ENCODE measurements at places on chromosomes 4 and X.

DNA sequence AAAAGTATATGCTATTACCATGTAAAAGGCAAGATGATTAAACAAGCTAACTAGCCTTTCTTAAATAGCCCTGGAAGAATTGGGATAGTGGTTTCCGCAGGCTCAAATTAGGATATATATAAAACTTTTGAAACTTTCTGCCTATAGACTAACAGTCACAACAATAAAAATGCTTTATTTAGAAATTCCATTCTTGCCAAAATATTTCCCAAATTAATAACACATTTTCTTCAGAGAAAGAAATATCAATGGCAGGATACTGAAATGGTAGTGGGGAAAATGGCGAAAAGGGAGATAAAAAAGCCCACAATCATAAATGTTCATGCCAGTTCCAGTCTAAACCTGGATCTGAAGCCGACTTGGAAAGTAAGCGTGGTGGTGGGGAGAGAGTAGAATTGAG is 56.0 kb downstream of the MAD2L1 start:
- DNase-seq, result no peak

DNA sequence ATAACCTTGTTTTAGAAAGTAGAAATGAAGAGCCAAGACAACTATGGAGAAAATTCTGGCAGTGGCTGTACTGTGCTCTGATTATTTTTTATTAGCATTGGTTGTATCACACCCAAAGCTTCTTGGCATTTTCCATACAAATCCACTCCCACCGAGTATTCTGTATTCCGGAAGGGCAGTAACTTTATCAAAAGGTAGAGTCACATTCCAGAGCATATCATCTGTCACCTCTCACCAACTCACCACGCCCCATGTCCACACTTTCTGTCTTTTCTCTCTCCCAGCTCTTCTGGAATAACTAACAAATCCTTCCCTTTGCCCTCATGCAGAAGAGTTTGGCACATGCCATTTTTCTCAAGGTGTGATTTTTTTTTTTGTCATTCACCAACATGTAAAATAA is 52.7 kb downstream of the CORIN start:
- no peak for DNase-seq

GRCh38 chrX:45274576-45274975 is 73.9 kb upstream of the DIPK2B start:
- DNase-seq, result no peak

- no peak for DNase-seq
Observed at GRCh38 chrX:95065151-95065550, 1391.1 kb downstream of the FAM133A start.

GRCh38 chr4:81988178-81988577 is 385.6 kb downstream of the HNRNPD start:
- no peak for DNase-seq

DNA sequence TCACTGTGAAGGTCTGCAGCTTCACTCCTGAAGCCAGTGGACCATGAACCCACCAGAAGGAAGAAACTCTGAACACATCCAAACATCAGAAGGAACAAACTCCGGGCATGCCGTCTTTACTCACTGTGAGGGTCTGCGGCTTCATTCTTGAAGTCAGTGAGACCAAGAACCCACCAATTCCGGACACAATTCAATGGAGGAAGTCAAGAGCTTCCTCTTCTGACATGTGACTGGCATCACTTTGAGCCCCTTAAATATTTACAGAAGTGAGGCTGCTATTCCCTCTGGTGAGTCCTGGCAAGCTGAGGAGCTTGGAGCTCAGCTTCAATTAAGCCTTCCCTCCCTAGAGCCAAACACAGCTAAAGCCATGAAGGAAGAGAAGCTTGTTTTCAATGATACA is 103.5 kb upstream of the SRD5A3 start:
- DNase-seq, result no peak

DNA sequence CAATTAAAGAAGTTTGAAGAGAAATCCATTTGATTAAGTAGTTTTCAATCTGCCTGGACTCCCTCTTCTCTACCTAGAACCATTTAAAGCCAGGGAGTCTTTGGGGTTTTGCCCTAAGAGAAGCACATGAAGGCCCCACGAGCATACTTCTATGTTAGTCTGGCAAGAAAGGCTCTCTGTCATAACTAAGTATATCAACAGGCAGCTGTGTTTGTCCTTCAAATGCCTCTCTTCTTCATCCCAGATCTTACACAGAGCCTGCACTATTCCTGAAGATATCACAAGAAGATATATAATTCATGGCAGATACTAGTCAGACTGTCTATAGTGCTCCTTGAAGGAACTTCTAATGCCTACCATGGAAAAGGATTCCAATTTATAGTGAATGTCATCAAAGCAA is 206.2 kb downstream of the PRDM5 start:
- no peak for DNase-seq

DNA sequence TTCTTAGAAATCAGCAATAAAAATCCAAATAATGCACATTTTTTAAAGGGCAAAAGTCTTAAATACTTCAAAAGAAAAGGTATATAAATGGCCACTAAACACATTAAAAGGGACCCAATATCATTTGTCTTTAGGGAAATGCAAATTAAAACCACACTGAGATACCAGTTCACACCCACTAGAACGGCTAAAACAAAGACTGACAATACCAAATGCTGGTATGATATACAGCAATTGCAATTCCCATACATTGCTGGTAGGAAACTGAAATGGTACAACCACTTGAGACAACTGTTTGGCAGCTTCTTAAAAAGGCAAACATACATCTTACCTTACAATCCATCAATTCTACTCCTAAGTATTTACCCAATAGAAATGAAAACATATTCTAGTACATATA is 33.7 kb downstream of the CAMK2D start:
- DNase-seq, result no peak

- DNase-seq, result no peak
Observed at GRCh38 chrX:152915541-152916241, 17.8 kb downstream of the ZNF185 start.

DNA sequence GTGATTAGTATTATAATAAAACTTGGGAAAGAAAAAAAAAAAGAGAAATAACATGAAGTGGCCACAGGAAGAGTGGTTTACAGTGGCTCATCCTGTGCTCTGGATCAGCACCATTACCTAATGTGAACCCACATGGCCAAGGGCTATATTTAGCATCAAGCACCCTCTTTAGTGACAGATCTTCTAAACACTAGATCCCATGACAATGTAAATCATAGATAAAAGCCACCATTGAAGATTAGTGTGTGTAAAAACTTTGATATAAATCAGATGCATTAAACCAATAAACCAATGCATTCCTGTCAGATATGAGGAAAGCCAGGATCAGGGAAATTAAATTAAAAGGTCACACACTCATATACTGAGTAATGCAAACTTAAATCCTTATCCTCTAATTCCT is 400.6 kb upstream of the MAGEB18 start:
- no peak for DNase-seq

DNA sequence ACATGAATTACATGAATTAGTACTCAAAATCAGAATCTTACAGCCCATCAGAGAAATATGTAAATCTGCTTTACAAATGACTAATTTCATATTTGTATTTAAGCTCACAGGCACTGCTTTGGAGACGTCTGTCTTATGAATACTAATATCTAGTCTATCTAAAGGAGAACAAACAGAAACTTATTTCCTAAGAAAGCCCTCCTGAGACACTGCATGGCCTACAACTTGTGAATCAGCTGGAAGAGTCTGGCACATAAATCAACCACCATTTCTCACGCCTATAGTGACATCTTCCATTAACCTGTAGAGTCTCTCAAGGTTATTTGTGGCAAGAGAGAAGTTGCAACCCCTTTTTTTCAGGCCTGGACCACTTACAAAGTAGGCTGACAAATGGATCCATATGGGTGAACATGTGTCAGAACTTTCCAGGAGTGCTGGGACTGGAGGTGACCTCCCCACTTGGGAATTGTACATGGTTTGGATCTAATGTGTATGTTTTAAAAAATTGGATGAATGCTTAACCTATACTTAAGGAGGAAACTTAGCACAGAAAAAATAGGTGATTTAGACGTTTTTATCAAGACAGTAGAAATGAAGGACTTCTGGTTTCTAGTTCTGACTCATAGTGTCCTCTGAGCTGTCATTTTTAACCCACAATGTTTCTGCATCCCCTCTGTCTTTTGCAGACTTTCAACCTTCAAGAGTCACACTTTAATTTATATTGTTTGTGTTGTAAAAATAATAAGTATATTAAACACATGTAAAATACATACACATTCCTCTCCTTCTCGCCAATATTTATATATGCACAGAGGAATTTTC is 83.2 kb upstream of the ARHGAP24 start:
- DNase-seq, result no peak

GRCh38 chrX:150719621-150720020 is 26.4 kb downstream of the MTMR1 start:
- no peak for DNase-seq

- DNase-seq, result no peak
Observed at GRCh38 chr4:3705236-3705987, 60.8 kb upstream of the ADRA2C start.

DNA sequence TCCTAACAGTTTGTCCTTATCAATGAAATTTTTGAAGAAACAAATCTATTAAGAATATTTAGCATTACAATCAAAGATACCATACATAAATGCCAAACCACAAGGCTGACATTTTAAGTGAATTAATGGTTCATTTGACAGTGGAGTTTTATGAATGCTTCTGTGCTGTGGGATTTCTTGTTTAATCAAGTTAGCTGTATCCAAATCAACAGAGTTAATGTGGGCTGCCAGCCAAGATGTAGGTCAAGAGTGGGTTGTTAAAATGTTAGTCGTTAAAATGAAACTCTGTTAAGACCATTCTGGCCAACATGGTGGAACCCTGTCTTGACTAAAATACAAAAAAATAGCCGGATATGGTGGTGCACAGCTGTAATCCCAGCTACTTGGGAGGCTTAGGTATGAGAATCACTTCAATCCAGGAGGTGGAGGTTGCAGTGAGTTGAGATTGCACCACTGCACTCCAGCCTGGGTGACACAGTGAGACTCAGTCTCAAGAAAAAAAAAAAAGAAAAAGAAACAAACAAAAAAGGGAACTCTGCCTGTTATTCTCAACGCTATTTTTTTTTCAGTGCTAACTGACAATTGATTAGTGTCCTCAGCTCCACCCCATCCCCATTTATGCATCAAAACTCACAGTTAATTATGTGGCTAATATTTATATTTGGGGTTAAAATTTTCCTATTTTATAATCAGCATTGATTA is 20.2 kb downstream of the GPAT3 start:
- no peak for DNase-seq

DNA sequence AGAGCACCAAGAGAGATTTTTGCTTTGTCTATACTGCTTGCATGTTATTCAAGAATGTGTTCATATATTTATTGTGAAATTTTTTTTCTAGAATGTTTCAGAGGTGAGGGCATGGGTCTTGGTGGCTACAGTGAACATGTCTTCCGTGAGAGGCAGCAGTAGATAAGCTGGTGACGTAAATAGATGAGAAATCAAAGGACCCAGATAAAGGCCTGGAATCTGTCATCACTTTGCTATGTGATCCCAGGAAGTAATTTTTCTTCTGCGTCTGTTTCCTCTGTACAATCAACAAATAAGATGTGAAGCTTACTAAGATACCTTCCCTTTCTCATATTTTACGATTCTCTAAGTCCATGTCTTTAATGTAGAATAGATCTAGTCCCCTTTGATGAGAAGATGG is 129.1 kb downstream of the COL4A6 start:
- DNase-seq, result no peak

GRCh38 chr4:85391071-85391470 is 83.9 kb upstream of the ARHGAP24 start:
- no peak for DNase-seq

GRCh38 chrX:47360423-47361179 is 9.8 kb upstream of the ZNF157 start:
- DNase-seq, result no peak

GRCh38 chr4:170068438-170069128 is 21.2 kb downstream of the AADAT start:
- no peak for DNase-seq

DNA sequence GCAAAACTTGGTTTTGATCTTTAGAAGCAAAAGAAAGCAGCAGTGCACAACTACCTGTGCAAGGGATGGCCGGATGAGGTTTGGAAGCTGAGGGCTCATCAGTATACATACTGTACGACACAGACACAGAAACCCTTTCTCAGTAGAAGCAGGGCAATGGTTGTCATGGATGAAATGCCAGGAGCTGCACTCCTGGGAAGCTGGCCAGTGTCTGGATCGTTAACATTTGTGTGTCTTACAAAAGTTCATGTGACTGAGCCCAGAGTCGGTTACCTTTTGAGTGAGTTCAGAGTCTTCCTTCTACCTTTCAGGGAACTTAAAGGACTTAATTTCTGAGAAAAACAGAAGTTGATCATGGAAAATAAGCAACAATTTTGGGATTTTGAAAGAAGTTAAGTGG is 230.3 kb downstream of the APBB2 start:
- no peak for DNase-seq

DNA sequence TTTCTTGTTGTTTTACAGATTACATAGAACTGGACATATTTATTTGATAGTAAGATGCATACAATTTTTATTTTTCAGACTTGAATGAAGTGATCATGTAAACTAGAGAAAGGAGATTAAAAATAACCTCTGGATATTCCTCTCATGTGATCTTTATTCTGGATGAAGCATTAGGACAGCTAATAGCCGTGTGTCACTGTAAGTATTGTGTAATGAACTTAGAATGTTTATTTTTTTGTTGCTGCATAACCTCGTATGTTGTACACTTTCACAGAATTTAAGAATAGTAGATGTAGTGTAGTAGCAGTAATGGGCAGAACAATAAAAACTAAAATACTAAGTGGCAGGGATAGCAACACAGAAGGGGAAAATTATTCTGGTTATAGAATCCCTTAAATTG is 2094.5 kb upstream of the TENM3 start:
- DNase-seq, result no peak

- no peak for DNase-seq
Observed at GRCh38 chrX:69210581-69210980, 45.3 kb upstream of the PJA1 start.

DNA sequence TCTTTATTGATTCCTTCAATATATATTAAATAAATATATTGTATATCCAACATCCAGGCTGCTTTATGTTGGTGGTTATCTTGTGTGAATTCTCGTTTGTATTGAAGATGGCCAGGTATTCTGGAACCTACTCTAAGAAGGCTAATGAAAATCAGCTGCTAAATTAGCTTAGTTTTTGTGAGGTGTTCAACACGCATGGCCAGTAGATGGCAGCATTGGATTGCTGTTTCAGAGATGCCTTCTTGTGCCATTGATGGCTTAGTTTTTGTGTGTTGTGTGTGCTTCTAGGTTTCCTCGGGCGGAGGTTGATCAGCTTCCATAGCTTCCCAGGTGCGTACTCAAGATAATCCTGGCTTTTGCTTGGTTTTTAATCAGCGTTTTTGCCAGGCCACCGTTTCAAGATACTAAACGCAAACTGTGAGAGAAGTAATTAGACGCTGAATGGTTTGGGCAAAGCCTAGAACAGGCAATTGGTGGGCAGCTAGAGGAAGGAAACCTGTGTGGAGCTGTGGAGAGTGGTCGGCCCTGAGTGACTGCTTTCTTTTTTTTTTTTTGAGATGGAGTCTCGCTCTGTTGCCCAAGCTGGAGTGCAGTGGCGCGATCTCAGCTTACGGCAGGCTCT is 15.1 kb downstream of the NOCT start:
- DNase-seq, result peak; percentile 33
